H7 (cell line): ENCODE measurements at places on chromosomes 12 and 14.
A peak's percentile ranks its signal among the peaks of the same experiment; 100 is the strongest.

GRCh38 chr14:64691376-64691775, 12.8 kb upstream of the PLEKHG3 start:
- no peak for DNase-seq

- DNase-seq: no peak
Measured at GRCh38 chr12:52132754-52133161, 53.3 kb downstream of the SMIM41 start.

DNA sequence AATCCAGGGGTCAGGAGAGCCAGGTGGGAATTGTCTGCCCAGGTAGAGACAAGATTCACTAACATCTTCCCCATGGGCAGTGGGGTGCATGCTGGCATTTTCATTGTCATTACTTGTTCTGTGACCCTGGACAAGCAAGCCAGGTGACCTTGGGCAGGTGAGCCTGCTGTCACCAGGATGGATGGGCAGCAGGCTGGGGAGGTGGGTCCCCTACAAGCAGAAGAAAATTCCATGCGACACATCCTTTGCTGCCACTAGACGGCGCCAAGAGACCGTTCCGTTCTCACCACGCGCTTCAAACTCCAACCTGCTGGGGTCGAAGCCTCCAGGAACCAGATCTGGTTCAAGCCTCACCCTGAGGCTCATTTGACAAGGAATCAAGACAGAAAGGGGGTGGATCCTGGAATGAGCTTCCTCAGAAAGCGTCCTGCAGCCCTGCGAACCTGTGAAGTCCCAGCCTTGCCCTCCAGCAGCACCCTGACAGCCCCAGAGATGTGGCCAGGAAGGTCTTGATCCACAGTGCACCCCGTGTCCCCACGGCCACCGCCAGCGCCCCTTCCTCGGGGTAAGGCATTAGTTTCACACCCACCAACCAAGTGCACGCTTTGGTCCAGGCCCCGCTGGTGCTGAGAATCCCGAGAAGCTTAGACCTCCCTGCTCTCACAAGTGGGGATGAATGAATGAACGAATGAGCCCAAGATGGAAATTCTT, 3.2 kb upstream of the DYNC1H1 start:
- peak; percentile 89 for DNase-seq

DNA sequence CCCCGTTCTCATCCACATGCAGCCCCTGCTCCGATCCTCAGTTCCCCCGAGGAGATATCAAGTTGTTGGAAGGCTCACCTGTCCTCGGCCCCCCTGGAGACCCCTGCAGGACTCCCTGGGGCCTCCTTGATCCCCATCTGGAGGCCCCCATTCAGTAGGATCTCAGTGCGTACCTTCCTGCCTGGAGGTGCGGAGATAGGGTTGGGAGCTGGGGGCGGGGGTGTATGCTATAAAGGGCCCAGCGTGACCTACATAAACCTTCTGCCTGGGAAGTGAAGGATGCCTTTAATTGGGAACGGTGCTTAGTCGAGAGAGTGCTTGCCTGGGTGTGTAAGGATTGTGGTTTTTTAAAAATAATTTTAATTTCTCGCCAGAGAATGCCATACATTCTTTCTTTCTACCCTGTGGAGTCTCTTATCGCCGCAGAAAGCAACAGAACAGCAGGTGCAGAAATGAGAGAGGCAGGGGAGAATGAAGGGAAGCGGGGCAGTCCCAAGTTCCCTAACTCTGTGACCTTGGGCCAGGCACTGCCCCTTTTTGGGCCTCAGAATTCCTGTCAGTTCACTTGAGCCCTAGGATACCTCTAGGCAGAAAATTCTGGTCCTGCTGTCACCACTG, 153.7 kb downstream of the TSPAN9 start:
- no peak for DNase-seq

GRCh38 chr14:101233021-101233366, 328.3 kb upstream of the DIO3 start:
- DNase-seq: peak; percentile 48

GRCh38 chr12:69329669-69330428, 18.3 kb upstream of the LYZ start:
- DNase-seq: no peak

DNA sequence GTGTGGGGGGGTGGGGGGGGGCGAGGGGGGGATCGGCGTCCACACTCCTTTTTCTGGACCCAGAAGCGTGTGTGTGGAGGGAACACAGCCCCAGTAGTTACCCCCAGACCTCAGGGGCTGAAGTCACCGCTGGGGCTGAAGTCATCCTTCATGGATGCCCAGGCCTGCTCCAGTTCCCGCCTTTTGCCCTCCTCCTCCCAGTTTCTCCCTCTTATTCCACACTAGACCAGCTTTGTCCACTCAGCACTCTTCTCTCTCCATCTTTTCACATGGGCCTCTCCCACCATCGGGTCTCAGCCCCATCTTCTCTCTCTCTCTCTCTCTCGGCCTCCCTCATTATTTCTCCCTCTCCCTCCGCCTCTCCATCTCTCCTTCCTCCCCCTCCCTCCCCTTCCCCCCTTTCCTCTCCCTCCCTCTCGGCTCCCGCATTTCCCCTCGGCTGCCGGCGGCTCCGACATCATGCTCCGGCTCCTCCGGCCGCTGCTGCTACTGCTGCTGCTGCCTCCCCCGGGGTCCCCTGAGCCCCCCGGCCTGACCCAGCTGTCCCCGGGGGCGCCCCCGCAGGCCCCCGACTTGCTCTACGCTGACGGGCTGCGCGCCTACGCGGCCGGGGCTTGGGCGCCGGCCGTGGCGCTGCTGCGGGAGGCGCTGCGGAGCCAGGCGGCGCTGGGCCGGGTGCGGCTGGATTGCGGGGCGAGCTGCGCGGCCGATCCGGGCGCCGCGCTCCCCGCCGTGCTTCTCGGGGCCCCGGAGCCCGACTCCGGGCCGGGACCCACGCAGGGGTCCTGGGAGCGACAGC, at the start of gene P3H3:
Gene P3H3, plus strand, starts transcription at position 426 of the 799 bp plus-strand sequence. Its CDS starts 34 bp downstream, at position 460.
- DNase-seq: peak; percentile 93
